ENCODE measurements at places on chromosomes 7 and 10. TPM values are rescaled to one million over a fixed set of nuclear protein-coding genes. Genes with fewer than 3 reads are reported as not detected.

DNA sequence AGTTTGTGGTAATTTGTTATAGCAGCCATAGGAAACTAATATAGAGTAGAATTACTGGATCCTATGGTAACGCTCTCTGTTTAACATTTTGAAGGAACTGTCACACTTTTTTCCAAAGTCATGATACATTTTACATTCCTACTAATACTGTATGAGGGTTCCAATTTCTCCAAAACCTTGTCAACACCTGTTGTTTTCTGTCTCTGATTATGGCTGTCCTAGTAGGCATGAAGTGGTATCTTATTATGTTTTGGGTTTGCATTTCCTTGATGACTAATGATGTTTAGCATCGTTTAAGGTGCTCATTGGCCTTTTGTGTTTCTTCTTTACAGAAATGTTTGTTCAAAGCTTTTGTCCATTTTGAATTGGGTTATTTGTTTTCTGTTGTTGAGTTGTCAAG, 69.6 kb downstream of the VPS50 start:
- no peak for DNase-seq

- no peak for DNase-seq
Observed at GRCh38 chr7:33936503-33936902, 31.2 kb downstream of the BMPER start.

DNA sequence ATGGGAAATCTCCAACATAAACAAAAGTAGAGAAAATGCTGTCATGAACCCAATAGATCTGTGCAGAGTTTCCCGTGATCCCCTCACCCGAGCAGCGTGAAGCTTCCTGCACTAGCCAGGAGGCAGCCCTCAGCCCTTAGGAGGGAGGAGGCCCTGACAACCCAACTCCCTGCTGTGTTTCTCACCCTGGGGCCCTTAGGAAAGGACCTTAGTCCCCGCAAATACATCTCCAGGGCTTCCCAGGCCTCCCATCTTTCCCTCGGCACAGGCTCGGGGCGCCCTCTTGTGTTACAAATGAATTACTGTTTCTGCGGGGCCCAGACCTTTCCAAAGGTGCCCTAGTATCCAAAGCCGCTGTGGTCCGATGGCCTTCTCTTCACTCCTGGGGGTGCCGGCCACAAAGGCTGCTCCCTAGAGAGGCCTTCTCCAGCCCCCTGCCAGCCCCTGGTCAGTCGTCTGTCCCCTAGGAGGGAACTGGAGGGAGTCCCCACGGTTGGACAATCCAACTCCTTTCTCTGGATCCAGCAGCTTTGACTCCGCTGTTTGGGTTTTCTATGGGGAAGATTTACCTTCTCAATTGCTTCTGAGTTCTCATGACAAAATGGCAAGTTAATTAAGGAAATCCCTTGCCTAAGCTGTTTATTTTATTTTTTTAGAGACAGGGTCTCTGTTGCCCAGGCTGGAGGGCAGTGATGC, 49.9 kb upstream of the SH2B2 start:
- peak; percentile 57 for DNase-seq

- no peak for DNase-seq
Observed at GRCh38 chr10:119723624-119724023, 2.2 kb upstream of the INPP5F start.

- no peak for DNase-seq
Observed at GRCh38 chr10:78296785-78297184, 263.1 kb downstream of the RPS24 start.

DNA sequence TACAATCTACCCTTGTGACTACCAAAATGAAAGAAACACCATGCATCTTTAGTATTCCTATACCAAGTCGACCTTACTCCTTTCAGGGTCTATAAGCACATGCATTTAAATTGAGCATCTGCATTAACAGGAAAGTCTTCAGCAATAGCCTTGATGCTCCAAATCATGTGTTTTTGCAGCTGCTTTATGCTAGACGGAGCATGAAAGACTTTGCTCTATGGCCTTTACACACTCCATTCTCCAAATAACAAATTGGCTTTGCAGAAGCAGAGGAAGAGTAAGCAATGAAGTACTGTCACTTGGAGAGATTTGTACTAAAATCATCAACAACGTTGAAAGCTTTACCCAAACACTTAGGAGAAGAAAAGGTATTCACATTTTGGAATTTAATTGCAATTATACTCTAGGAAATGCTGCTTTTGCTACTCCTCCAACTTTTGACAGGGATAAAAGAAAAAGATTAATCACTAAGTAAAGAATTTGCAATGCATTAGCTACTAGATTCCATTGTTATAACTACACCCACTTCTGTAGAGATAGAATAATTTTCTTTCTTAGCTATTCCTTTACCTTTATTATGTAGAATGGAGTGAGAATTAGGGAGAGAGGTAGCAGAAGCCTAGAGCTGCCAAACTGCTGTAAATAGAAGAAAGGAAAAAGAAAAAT, 131.8 kb downstream of the SEMA3E start:
- no peak for DNase-seq

HYAL4 gene
- not detected for total RNA-seq

GRCh38 chr10:59047957-59048618, 128.4 kb upstream of the PHYHIPL start:
- DNase-seq, result no peak

DNA sequence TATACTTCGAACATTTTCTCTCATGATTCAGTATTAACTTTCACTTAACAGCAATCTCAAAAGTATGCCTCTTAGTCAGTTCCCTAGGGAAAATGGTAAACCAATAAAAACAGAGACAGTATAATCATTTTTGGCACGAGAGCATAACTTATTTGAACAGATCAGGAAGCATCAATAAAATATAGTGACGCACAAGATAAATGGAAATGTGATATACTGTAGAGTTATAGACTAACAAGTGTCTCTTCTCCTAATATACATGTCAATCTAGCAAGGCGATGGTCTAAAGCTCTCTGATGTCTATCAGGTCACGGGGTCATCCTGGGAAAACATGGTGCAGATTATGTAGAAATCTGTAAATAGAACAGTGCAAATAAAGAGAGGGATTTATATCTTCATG, 131.6 kb downstream of the HGF start:
- DNase-seq, result no peak

AGR3 gene
- total RNA-seq, result not detected

- DNase-seq, result no peak
Observed at GRCh38 chr10:90930971-90931871, 10.3 kb upstream of the ANKRD1 start.

DNA sequence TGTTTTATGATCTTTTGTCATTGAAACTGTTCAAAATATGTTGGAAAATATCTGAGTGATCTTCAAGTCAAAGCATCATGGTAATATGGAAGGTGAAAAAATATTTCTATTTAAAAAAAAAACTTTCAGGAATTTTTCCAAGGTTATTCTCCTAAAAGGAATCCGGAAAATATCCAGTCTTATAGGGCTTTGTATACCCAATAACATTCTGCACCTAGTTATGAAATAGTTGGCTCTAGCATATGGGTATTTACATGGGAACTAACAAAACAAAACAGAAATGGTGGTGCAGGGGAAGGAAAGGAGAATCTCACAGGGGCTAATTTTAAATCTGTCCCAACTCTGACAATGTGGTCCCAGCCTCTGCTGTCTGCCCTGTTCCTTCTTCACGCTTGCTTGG, 167.1 kb upstream of the RHEB start:
- DNase-seq, result no peak

DNA sequence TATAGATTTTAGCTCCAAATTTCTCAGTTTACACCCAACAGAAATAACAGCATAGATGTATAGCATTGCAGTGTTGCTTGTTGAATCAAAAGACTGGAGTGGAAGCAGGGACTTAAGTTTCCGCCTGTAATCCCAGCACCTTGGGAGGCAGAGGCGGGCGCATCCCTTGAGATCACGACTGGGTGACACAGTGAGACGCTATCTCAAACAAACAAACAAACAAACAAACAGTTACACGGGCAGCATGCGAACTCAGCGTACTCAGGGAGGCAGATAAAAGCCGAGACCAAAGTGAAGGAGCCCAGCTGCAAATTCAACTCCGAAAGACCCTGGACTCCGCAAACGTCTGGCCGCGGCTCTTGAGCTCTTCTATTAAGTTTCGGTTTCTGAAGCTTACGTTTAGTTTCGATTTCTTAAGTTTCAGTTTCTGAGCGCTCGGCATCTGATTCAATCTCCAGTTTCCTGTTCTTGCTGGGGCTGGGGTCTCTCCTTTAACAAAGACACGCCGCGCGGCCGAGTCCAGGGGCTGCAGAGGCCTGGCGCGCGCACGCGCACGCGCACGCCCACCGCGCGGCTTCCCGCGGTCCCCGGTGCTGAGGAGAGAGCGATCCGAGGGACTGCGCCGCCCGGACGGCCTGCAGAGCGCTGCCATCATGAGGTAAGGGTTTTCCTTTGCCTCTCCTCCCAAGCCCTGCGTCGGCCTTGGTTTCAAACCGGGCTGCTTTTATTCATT, at the start of gene IFIT5:
TSS of gene IFIT5 (plus strand) at position 423 of the 733 bp plus-strand sequence. CDS start at position 654, 231 bp downstream.
- peak; percentile 80 for DNase-seq

- peak; percentile 81 for DNase-seq
Observed at GRCh38 chr7:151245360-151246101, 3.0 kb downstream of the SMARCD3 start.

GRCh38 chr10:132648072-132648850, 110.7 kb downstream of the INPP5A start:
- DNase-seq, result no peak

DNA sequence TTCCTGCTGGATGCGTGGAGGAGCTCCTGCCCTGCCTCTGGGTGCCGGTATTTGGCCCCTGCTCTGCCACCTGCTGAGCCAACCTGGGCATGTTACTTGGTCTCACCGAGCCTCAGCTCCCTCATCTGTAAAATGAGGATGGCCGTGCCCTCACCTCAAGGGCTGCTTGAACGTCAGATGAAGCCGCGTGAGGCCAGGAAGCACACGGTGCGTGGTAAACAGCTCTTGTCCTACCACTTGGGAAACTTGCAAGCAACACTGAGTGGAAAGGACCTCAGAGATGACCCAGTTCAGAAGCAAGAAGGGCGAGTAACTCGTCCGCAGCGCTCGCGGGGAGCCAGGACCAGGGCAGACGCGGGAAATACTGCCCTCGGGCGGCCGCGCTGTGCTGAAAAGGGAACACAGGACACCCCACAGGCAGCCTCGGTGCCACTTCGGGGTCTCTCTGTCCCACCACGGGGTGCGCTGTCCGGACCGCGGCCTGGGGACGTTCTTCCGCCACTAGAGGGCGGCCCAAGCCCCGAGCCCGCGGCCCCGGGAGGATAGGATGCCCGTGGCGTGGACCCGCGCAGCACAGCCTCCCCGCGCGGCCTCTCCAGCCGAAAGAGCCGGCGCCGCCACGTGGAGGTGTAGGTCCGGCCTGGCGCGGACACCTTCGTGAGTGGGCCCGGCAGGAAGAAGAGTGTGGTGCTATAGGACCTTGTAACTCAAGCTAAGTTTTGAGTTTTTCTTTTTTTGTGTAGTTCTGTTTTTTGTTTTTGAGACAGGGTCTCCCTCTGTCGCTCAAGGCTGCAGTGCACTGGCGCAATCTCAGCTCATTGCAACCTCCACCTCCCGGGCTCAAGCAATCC, 94.1 kb downstream of the PRKAG2 start:
- peak; percentile 45 for DNase-seq

GRCh38 chr7:1054861-1055450, 10.6 kb downstream of the GPR146 start:
- no peak for DNase-seq

LRRC17 gene
- not detected for total RNA-seq

DNA sequence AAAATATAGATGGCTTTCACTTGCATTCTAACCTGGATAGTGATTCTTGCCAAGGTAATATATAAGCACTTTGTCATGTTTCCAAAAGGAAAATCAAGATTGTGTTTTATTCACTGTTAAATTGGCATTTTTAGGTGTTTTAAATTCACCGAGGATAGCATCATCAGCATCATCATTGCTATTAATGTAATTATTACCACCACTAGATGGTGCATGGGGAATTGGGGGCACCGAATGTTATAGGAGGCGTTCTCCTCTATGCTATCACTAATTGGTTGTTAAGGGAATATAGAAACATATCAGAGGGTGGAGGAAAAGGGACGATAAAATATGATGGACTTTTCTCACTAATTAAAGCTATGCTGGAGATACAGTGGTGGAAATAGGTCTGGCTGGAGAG, 95.5 kb downstream of the CELF2 start:
- peak; percentile 38 for DNase-seq

CLRN3 gene
- total RNA-seq, result not detected

TEX47 gene
- total RNA-seq, result not detected

- peak; percentile 18 for DNase-seq
Observed at GRCh38 chr7:110442381-110442837, 648.5 kb upstream of the LRRN3 start.

DNA sequence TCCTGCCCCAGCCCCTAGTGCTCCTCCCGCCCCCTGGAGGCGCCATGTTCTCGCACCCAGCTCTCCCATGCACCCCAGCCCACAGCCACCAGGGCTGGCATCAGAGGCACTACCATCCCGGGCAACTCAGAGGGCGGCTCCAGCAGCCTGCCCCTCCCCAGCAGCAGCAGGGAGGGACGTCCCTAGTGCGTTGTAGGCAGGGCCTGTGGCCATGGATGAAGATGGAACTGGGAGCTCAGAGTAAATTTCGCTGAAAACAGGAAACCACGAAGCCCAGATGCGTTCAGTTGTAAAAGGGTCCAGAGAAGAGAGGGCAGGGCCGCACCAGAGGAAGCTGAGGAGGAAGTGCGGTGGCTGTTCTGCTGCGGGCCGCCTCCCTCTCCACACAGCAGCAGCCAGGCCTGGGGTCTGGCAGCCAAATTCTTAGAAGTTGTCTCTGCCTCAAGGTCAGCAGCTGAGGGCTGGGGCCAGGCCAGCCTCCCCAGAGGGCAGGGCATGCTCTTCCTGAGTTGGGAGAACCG, 24.6 kb downstream of the VSIR start:
- DNase-seq, result peak; percentile 85

- no peak for DNase-seq
Observed at GRCh38 chr10:28633750-28634149, 43.6 kb upstream of the BAMBI start.
